Hippocampal formation (tissue), 2 donors: ENCODE measurements at places on chromosomes 7 and 10.

GRCh38 chr10:123988694-123989093 lies 97.1 kb upstream of the CPXM2 start:
- DNase-seq: no peak

DNA sequence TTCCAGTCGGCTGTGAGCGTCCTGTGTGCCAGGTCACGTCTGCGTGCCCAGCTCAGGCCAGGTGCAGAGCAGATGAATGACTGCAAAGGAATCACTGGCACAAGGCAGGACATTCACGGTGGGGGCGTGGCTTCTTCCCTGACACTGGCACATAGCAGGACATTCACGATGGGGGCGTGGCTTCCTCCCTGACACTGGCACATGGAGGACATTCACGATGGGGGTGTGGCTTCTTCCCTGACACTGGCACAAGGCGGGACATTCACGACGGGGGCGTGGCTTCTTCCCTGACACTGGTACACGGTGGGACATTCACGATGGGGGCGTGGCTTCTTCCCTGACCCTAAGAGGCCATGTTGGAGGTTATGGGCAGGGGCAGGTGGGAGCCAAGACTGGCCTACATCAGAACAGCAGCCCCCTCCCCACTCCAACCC lies 64.3 kb downstream of the MYL10 start:
- DNase-seq: no peak

DNA sequence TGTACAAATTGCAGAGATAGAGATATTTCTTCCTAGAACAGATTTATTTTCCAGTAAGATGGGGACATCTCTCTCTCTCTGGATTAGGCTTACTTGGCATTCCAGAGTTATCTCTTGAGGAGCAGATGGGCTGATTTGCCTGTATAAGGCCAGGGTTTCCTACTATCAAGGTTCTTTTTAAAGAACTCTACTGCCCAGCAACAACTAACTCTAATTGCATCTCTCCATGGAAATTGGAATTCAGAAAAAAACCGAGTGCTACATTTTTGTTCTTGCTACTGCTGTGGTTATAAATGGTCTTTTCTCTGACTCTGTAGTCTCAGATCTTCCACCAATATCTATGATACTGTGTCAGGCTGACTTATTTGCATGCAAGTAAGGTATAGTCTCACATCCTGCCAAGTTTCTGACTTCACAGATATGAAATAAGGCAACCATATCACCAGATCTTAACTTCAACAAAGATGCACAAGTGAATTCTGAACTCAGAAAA lies 161.1 kb downstream of the CRPPA start:
- no peak for DNase-seq

- DNase-seq: no peak
Observed at GRCh38 chr10:29535778-29536453, 98.9 kb downstream of the SVIL start.

DNA sequence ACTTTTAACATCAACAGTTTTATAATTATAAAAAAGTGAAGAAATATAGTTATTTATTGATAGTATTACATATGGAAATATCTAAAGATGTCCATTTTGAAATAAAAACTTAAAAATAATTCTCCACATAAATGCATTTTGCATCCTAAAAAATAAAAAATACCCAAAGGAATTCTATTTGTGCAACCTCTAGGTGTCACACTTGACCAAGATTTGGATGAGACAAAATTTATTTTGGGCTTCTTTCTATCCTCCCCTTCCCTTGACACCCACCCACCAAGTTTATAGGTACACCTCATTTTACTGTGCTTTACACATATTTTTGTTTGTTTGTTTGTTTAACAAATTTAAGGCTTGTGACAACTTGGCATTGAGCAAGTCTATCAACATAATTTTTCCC lies 3.3 kb upstream of the THSD7A start:
- DNase-seq: no peak

- no peak for DNase-seq
Observed at GRCh38 chr10:62019013-62019684, 117.7 kb downstream of the ARID5B start.

- no peak for DNase-seq
Observed at GRCh38 chr7:128792471-128793180, 858 bp downstream of the CCDC136 start.

DNA sequence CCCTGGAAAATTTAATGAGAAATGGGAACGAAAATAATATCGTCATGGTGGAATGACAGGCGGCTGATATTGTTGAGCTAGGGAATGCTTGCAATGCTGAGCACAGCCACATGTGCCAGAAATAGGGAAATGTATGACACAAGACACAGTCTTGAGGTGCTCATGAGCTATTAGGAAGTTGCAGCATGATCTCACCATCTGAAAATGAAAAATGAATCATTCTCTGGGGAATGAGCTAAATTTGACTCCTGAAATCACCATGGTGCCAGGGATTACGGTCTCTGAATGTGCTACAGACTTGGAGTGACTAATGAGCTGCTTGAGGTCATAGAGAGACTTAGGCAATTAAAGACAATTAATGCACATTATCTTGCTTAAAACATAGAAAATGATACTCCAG lies 845.0 kb downstream of the CNTNAP2 start:
- DNase-seq: no peak

GRCh38 chr10:99449023-99449422 lies 18.6 kb upstream of the GOT1 start:
- DNase-seq: no peak

DNA sequence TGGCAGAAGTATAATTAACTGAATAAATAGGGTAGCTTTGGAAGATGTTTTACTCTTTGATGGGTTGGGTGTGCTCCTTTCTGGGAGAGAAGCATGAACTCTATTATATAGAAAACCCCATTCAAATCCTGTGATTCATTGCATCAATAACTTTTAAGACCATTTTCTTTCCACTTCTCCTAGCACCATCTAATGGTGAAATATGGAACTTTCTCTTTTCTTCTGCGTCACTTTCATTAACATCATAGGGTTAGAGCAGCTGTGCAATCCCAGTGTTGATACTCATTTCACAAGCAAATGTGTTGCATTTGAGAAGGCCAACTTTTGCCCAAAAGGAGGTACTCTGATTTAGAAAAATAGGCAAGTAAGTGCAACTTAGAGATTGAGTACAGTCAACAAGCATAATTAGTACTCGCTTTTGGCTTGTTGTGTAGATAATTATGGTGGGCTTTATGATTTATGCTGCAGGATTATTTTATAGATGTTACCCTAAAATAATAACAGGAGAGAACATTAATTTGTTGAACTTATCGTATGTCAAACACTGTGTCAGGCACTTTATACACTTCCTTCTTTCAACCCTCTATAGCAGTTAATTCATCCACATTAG lies 92.9 kb downstream of the CPED1 start:
- no peak for DNase-seq

GRCh38 chr7:38481401-38481800 lies 149.8 kb downstream of the AMPH start:
- no peak for DNase-seq

DNA sequence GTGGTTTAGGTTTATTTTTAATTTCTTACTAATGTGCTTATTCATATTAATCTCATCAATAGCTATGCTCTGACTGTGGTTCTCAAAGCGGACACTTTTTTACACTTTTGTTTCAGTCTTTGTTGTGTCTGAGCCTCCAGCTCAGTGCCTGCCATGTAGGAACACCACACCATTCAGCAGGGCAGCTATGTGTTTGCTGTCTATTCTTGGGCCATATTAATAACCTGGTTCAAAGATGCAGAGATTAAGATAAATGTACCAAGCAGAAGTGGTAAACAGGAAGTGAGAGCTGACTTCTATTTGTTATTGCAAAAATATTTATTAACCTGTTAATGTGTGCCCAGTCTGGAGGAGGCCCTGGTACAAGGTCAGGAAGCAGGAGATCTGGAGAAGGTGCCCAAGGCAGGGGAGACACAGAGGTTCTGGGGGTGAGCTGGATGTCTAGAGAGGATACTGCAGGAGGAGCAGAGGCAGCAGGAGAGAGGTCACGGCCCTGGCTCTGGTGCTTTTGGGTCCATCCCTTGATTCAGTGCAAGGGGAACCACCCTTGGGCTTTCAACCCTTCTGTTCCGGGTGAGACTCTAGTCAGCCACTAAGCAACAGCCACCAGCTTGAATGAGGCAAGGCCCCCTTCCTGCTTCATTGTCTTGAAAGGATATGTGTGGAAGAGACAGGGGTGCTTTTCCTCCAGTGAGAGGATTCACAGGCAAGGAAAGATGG lies 1.9 kb downstream of the TBXAS1 start:
- no peak for DNase-seq

- DNase-seq: no peak
Observed at GRCh38 chr7:106126170-106126938, 14.2 kb upstream of the SYPL1 start.

DNA sequence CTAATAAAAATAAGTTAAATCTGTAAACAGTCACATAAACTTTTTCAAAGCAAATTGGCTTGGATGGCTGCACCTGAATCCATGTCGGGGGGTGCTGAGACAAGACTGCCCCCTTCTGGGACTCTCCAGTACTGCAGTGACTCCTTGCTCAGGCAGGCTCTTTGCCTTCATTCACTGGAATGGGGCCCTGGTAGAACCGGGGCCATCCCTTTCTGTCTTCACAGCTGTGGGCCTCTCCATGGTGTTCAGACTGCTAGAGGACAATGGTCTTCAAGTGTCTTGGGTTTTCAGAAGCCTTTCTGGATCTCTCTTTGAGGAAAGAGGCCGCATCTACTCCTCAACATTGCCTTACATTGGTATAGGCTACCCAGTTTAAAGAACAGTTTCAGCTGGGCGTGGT lies 16.1 kb upstream of the IMPDH1 start:
- peak; percentile 25 for DNase-seq

GRCh38 chr7:151921451-151921850 lies 34.8 kb upstream of the GALNTL5 start:
- no peak for DNase-seq

- DNase-seq: no peak
Observed at GRCh38 chr10:56319386-56319785, 41.7 kb downstream of the ZWINT start.

GRCh38 chr7:33762911-33763306 lies 142.4 kb upstream of the BMPER start:
- no peak for DNase-seq

GRCh38 chr7:33854801-33855350 lies 50.5 kb upstream of the BMPER start:
- no peak for DNase-seq

DNA sequence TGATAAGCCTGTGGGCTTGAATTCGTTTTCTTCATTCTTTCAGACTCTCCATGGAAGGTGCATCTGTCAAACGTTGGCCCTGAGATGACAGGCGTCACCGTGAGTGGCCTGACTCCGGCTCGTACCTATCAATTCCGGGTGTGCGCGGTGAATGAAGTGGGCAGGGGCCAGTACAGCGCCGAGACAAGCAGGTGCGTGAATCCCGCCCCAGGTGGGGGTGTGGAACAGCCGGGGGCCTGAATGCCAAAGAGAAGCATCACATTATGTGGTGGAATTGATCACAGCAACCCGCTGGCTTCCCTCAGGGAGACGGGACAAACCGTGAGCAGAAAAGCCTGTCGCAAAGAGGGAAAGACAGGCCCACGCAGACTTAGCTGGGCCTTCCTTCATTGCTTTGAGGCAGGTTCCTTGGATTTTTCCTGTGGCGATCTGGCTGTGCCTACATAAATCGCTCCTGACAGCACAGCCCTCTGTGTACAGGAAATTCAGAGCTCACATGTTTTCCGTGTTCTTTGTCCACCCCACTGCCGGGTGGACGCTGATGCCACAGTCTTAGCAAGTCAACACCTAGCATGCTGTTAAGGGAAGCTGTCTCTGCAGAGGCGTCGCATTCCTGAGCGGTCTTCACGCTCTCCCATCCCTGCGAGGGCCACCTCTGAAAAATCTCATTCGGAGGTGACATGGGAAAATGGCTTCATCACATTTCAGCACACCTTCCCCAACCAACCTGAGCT lies 671.0 kb upstream of the FOXK1 start:
- no peak for DNase-seq

DNA sequence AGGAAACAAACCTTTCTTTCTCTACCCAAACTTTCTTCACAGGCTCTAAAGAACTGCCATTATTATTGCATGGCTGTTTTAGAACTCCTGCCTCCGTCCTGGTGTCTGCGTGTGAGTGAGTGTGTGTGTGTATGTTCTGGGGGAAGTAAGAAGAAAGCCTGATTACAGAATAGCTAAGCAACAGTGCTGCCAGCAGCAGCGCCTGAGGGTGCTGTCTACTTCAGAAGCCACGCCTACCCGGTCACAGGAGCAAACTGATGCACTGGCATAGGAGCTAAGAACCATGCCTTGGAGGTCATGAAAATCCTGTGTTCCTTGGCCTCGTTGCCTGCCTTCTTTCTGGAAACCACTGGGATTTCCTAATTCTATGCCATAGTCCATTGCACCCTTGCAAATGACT lies 25.2 kb downstream of the LIPK start:
- DNase-seq: no peak

DNA sequence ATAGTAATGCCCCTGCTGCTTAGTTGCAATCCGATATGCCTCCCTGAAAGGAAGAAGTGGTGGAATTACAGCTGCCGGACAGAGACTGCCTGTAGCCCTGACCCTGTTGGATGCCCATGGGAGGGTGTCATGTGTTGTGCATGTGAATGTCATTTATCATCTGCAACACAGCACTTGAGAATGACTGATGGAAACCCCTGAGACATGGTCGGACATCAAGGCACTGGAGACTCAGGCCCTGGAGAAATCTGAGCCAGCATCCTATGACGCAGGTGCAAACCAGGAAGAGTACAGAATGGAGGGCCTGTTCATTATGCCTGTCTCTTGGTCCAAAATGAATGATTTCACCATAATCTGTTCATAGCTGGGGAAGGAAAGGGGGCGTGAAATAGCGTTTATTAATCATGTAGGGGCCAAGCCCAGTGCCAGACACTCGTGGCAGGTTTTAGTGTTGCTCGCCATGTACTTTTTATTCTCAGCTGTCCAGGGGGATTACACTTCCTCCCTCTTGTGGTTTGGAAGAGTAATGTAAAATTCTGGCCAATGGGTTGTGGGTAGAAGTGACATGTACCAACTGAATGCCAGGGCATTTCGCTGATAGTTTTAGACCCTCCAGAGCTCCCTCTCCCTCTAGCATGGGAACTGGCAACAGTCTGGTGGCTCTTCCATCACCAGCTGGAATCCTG lies 23.0 kb upstream of the LEP start:
- no peak for DNase-seq
